Natural killer cell (primary cell): ENCODE measurements at places on chromosomes 7 and 10. TPM values are rescaled to one million over a fixed set of nuclear protein-coding genes. Genes with fewer than 3 reads are reported as not detected.

DNA sequence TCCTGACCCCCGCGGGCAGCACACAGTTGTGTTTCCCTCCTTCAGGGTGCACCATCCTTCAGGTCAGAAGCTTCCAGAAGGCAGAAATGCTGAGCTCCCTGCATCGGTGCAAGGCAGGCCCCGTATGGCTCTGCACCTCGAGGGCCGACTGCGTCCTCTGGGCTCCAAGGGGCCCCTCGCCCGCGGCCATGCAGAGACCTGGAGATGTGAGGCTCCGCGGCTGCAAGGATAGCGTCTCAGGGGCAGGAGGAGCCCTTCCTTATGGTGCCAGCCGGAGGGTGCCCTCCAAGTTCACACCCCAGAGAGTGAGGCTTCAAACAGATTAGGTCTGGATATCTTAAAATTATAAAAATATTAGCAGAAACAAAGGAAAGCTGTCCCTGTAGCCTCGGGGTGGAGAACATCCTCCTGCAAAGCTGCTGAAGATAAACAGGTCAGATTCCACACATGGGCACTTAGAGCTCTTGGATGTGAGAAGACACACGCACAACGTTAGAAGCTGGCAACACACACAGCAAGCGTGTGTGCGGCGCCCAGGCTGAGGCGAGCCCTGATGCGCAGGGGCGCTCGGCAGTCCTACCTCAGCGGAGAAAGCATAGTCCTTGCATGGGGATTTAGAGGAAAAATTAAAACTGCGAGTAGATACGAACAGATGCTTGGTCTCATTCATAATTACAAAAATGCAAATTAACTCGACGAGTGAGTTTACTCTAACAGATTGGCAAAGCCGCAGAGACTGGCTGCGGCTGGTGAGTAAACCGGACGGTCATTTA is 20.4 kb downstream of the KNDC1 start:
- no peak for DNase-seq

DNA sequence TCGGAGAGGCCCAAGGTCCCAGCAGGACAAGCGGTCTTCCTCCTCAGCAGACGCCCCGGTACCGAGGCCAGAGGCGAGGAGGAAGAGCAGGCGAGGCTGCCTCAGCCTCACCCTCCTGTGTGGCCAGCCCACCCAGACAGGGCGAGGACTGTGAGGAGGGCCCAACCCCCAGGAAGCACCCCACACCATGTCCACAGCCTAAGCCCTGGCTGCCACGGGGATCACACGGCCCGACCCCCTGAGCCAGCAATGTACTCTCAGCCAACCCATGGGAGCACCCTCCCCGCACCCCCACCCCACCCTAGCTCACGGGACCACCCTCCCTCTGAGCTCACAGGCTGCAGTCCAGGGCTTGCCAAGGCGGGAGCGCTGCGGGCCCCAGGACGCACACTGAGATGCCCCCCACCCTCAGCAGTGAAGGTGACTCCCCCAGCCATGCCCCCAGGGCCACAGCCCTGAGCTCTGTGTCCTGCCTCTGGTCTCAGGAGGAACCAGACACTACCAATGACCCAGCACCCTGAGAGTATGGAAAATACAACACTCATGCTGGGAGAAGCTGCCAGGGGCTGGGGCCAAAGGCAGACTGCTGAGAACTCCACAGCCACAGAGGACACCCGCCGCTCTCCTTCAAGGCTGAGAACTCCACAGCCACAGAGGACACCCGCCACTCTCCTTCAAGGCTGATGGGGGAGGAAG is 93.6 kb downstream of the MAD1L1 start:
- no peak for DNase-seq

- DNase-seq: no peak
These were observed 85.2 kb upstream of the GLCCI1 start for GRCh38 chr7:7883394-7883793.

DNA sequence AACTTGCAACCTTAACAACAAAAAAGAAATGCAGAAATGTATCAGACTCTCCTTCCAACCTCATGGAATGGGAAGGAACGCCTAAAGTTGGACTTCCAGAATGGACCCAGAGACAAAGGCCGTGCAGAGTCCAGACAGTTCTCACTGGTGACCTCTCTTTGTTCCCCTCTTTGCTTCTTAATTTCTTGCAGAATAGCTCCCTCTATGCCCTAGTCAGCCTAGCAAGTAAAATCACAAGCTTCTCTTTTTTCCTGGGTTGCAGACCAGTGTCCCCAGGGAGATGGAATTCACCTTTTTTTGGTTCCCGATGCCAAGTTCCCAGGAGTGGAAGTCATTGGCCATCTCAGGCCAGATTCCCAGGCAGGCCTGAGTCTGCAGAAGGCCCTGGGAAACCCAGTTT is 278.0 kb downstream of the CCSER2 start:
- DNase-seq: no peak

DNA sequence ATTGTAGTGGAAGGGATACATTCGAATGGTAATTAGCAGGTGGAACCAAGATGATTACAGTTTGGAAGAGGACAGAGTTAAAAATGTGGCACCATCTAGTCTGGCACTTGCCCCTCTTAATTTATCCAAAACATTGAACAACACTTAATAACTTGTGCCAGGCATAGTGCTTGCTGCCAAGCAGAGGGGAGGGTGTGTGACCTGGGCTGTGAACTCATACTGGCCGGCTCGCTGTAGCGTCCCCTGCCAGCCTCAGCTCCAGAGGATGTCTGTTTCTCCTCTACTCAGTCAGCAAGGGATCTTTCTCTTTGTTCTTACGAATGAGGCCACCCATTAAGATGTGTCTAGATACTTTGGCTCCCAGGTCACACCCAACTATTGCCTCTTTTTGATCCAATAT is 179.4 kb upstream of the INHBA start:
- DNase-seq: no peak

GRCh38 chr10:114709984-114710383 is 51.9 kb upstream of the ABLIM1 start:
- no peak for DNase-seq

GRCh38 chr10:128286141-128286761 is 160.0 kb upstream of the MKI67 start:
- DNase-seq: no peak

DNA sequence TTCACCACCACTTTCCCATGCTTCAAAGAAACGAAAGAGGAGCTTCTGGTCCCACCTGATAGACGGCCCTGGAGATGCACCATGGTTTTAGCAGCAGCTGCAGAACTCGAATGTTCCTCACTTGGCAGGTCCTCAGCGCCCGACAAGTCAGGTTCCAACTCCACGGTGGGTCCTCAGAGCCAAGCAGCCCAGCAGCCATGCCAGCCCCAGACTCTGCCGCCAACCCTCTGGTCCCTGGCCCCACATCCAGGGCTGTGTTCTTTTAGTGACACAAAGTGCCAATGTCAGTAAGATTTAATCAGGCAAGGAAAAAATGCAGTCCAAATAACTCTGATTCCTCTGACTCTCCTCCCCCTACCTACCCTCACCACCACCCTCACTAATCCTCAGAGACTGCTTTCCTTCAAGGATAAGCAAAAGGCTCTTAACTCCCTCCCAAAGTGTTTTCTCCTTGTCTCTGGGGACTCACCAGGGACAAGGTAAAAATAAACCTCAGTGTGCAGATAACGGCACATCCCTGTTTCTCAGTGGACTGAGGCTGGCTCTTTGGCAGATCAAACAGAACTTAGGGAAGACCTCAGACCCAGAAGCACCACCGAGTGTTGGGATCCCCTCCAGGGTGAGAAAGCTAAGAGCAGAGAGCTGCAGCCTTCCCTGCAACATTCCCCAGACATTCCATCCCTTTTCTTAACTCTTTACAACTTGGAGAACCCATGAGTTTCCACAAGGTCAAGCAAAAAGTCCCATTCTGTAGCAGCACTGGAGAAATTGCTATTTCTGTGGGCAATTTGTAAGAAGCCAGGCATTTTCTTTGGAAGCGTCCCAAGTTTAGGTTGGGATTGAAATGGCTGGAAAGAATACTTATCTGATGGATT is 358.9 kb downstream of the FRMD4A start:
- no peak for DNase-seq

- no peak for DNase-seq
These were observed 215.8 kb upstream of the PFKP start for GRCh38 chr10:2851566-2851965.

- DNase-seq: no peak
These were observed 534.6 kb upstream of the POM121L12 start for GRCh38 chr7:52500841-52501240.

DNA sequence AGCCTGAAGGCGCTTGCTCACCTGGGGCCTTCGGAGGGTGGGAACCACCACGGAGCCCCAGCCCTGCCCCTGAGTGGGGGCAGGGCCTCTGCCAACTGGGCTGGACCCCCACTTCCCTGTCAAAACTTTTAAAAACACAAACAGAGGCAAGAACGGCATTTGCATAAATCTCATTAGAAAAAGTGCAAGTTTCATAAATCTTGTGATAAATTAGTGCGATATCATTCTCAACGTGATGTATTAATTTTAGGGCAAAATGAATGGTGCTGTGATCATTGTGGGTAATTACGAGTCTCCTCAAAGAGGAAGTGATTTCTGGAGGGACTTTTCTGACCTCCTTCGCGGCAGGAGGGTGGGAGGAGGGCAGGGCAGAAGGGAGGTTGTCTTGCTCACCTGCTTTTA is 98.3 kb downstream of the CDH23 start:
- no peak for DNase-seq

GRCh38 chr10:7795605-7796004 is 7.6 kb downstream of the ATP5F1C start:
- DNase-seq: no peak

DNA sequence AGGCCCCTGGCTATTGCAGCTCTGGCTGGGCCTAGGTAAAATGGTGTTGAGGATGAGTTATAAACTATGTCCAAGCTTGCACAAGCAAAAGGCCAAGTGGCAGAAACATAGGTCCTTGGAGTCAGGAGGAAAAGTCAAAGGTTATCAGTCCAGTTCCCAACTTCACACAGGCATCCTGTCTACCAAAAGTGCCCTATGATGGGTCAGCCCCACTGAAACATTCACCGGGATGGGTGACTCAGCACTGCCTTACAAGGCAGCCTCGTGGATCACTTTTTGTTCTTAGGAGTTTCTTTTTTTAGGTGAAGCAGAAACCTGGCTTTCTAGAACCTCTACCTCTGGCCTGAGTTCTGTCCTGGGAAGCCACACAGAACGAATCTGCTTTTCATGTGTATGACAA is 158.8 kb upstream of the LYZL2 start:
- no peak for DNase-seq

GRCh38 chr7:135463908-135464307 is 46.0 kb downstream of the CNOT4 start:
- DNase-seq: no peak

DNA sequence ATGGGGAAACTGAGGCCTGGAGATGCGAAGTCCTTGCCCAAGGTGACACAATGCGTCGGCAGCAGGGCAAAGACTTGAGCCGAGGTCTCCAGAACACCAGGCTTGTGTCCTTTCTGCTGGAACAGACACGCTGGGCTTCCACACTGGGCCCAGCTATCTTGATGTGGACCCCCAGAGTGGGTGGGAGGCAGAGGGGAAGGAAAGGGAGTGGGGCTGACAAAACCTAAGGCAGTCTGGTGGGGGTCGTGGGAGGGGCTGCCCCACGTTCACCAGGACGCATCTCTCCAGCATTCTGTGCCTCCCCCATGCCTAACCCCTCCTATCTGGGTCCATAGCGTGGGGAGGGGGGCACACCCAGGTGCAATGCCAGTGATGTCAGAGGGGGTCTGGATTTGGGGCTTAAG is 38.1 kb downstream of the PPIF start:
- DNase-seq: peak; percentile 7

DNA sequence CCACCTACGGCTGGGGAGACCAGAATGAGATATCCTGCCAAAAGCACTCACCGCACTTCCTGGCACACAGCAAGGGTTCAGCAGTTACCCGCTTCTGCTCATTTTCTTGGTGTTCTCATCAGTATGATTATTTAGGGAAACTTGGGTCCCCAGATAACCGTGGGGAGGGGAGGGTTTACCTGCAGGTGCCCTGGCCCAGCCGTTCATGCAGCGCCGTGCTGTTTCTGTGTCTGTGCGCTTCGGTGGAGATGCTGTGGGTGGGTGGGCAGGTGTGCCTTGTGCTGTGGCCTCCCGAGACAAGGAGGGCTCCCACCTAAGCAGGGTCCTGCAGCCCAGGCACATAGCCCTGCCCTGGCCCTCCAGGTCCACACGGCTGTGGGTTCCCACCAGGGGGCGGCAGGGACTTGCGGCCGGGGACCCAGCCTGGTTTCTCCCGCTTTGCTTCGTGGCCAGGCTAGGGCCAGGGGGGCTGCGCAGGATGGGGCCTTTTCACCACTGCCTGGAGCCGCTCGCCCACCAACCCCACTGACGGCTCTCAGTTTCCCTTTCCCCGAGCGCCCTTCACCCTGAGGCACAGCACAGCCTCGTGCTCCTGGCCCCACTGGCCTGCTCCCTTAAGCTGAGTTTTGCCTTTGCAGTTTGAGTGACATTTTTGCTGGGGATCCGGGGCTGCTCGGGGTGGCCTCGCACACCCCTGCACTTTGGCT is 78.5 kb downstream of the LHPP start:
- DNase-seq: peak; percentile 82

DNA sequence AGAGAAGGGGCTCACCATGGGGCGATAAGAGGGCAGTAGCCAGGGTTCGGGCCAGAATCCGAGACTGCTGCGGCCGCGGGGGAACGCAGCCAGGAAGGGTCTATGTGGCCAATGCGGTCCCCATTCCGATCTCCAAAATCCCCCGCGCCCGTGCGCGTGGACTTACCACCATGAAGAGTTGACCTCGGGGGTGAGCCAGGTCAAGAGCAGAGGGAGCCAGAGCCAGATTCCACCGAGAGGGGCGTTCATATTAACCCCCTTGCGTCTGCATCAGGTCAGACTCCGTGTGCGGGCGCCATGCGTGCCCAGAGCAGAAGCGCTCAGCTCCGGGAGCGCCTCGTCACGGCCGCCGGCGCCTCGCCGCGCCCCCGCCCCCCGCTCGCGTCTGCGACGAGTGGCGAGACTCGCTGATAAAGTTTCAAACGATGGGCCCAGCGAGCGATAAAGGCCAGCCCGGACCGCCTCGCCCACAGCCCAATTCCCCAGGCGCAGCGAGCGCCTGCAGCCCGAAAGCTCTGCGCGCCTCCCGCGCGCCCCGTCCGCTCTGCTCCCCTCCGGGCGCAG is at the start of gene WNT2:
Gene WNT2 (minus strand): TSS at position 318 of the 564 bp plus-strand sequence. CDS start 69 bp downstream, at position 249.
- DNase-seq: no peak

DNA sequence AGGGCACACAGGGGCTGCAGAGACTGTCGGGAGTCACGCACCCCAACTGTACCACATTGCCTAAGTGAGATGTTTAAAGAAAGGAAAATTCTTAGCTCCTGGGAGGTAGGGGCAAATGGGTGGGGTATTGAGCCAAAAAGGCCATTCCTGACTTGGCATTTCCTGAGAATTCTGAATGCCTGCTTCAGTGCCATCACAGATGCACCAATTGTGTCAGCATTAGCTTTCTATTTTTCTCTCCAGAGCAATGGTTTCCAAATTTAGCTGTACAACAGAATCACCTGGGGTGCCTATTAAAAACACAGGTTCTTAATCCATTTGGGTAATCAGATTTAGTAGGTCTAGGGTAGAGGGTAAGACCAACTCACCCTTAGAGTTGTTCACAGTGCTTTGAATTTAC is 43.1 kb downstream of the LSMEM1 start:
- DNase-seq: no peak

FAM25A gene
- total RNA-seq: not detected

MKI67 gene
- 5.3 TPM for total RNA-seq

AKR1B15 gene
- not detected for total RNA-seq

SMKR1 gene
- total RNA-seq: 4.9 TPM
